ENCODE measurements at places on chromosomes 4 and X.

GRCh38 chr4:155544547-155544946, 122.1 kb upstream of the GUCY1A1 start:
- DNase-seq = no peak

GRCh38 chrX:21047034-21047455, 327.2 kb upstream of the CNKSR2 start:
- DNase-seq = no peak

- DNase-seq = peak; percentile 42
These were observed 33.6 kb downstream of the ELOVL6 start for GRCh38 chr4:110164856-110165255.

GRCh38 chr4:106986486-106986885, 49.6 kb downstream of the DKK2 start:
- DNase-seq = no peak

DNA sequence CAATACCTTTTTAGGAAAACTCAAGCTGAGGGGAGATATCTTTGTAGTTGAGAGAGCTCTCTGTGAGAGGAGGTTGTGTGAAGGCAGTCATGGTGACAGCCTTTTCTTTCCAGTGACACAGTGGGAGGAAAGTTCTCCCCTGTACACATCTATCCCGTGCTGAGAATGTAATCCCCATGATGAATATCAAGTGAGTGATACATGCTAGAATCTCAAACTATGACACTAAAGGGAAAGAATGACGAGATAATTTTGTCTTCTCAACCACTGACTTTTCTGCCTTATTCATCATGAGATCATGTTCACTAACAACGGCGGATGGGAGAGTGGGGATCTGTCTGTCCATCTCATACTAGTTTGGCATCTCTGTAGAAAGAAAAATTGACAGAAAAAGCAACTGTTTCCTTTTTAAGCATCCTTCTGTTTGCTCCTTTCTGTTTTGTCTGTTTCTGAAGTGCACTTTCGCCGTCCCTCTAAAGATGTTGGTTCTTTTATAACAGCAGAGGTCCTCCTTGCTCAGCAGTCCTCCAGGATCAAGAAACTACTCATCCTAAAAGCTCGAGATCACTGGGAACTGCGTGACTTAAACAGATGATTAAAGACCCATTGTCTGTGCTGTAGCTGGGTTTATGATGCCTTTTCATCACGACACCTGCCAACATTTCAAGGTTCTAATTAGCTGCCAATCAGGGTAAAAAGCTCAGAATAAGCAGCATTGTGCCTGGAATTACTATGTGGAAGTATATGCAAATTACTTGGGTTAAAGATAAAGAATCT, 137.6 kb downstream of the DCK start:
- no peak for DNase-seq

DNA sequence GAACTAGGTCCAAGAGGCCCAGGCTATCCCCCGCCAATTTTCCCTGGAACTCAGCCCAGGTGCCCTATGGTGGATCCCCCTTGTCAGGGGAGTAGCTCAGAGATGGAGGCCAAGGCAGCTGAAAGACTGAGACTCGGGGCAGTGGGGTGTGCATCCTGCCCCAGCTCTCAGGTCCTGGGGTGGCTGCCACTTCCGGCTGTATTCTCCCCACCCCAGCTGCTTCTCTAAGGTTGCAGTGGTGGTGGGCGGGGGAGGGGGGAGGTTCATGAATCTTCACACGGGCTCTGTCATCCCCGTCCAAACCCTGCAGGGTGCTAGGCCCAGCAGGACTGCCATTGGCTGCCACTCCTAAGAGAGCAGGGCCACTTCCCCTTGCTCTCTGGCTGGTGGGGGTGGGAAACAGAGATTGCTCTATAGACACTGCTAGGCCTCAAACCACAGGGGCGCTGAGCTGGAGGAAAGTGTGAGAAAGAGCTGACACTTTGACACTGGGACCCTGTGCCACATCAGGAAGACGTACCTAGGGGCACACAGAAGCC, 1.5 kb downstream of the SASH3 start:
- peak; percentile 89 for DNase-seq

- no peak for DNase-seq
These were observed 9.0 kb downstream of the PDGFC start for GRCh38 chr4:156962528-156962974.

DNA sequence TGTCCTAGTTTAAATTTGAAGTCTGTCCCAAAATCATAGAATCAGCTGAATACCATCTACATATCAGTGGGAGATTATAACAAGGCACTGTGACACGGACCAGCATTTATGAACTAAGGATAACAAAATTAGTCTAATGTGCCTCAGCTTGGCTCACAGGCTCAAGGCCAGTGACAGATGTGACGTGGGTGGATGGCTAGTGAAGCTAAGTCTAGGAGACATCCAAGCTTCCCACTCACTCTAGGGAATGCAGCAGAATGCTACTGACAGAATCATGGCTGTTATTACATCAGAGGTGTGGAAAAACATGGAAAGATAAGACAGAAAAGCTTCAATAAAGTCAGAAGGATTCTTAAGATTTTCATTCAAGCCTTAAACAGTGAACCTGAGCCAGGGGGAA, 329.9 kb downstream of the NAF1 start:
- no peak for DNase-seq

- DNase-seq = no peak
These were observed 85.9 kb downstream of the OTC start for GRCh38 chrX:38438321-38438720.

GRCh38 chr4:140136509-140136908, 17.5 kb downstream of the MAML3 start:
- no peak for DNase-seq

- no peak for DNase-seq
These were observed 34.5 kb downstream of the SPINK2 start for GRCh38 chr4:56786955-56787354.

GRCh38 chr4:185921583-185922555, 109.9 kb upstream of the SORBS2 start:
- no peak for DNase-seq

GRCh38 chrX:108664701-108665100, 71.7 kb downstream of the IRS4 start:
- DNase-seq = no peak

- DNase-seq = no peak
These were observed 93.0 kb downstream of the IL13RA2 start for GRCh38 chrX:114924423-114924822.

GRCh38 chr4:102563000-102563399, 61.8 kb downstream of the NFKB1 start:
- DNase-seq = no peak

DNA sequence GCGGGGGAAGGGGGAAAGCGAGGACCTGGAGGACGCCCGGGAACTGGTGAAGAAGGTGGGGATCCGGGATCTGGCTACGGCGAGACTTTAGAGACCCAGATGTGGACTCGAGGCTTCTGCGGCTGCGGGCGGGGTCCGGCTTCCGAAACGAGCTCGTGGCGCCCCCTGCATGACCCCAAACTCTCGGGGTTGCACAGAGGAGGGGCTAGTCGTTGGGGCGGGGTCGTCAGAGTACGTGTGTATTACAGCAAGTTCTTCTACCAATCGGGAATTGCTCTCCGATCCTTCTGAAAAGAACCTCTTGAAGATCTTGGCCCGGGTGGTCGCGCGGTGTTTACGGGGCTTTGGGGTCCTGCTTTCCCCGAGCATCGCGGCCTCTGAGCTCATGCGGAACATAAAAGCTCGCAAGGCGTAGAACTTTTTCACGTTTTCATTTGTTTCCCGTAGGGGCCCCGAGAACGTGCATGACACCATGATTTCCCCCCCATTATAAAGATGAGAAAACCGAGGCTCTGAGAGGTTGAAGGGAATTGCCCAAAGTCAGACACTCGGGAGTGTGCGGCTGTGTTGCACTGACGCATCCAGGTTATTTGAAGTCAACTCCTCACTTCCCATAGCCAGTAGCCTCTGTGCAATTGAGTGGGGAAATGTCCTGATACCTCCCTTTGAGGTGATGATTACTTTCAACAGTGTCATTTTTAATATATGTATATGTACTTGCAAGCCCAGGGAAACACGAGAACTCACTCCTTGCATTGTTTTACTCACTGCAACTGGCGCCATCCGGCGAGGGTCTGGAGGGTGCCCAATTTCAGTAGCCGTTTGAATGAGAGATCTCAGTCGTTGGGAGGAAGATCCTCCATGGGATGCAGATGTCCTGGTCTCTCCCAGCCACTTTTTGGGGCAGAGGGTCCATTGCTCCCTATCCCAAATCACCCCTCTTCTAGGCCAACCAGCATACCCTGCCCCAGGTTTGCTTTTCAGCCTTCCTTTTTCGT, at the start of gene BEND4:
BEND4 (minus strand) TSS at position 149 of the 998 bp plus-strand sequence. CDS start 512 bp downstream, outside the sequence.
- no peak for DNase-seq

GRCh38 chr4:40245550-40245949, 48.7 kb downstream of the RHOH start:
- no peak for DNase-seq

DNA sequence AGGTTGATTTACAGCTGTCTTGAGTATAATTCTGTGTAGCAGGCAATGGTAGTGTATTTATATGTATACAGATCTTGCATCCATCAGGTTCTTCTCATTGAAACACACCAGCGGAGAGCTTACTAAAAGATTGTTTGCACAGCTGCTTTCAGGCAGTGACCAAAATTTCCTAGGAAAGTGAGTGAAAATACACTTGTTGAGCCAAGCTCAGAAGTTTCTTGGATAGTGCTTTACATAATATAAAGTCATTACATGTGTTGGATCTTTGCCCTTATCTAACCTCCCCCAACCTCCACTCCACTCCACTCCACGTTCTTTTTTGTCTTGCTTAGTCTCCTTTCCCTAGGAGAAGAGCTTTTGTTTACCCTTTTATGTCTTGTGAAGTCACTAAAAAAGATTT, 34.1 kb downstream of the CNKSR2 start:
- DNase-seq = no peak

DNA sequence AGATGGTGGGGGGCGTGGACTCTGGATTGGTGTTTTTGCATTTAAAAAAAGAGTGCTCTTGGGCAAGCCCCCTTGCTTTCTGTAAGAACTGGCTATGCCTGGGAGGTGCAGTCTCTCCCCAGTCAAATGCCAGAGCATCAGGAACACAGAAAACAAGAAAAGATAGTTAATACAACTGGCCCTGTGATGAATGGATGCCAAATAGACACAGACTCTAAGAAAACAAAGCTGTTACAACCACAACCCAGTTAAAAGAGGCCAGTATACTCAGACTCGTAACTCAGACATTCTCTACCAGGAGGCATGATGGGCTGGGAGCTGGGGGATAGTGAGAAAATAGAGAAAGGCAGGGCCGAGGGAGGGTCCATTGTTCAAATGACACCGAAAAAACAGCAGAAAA, 32.5 kb upstream of the C1QTNF7 start:
- DNase-seq = no peak

DNA sequence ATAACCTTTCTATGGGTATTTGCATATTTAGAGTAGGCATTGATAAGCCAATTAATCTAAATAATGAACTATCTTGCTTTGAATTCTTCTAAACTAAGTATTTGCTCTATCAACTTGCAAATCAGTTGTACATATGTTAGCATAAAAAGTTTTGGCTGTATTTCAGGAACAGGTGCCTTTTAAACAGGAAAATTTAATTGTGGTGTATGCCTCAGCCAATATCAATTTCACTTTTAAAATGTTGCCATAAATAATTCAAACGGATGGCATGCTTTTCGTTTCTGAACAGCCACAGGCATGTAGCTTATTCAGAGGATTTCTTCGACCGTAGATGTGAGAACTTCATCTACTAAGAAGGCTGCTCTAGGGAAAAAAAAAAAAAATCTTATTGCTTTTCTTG, 99.9 kb downstream of the DCLK2 start:
- no peak for DNase-seq

- no peak for DNase-seq
These were observed 639.9 kb downstream of the SPOCK3 start for GRCh38 chr4:166594326-166594946.

- no peak for DNase-seq
These were observed 29.8 kb downstream of the CD99L2 start for GRCh38 chrX:150868625-150869024.

- DNase-seq = no peak
These were observed 25.7 kb upstream of the COX7B2 start for GRCh38 chr4:46934726-46935125.

GRCh38 chrX:10833299-10834169, 213.1 kb upstream of the MID1 start:
- no peak for DNase-seq

DNA sequence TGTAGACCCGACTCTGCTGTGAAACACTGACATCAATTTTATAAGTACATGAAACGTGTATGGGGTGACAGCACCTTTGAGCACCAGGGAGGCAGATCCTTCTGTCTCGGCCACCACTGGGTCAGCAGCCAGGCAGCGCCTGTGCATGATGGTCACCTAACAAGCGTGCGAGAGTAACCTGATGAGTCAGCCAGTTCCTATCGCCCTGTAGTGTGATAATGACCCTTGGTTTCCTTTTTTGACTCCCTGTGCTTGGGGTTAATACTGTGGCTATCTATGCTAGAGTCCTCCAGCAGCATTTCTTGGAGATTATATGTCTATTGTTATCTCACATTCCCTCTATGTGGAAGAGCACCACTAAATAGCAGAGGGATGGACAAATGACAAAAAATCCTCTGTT, 101.6 kb downstream of the NPNT start:
- DNase-seq = no peak

GRCh38 chr4:108342325-108342970, 173.7 kb upstream of the LEF1 start:
- peak; percentile 62 for DNase-seq

GRCh38 chrX:11111947-11112346, 815 bp downstream of the HCCS start:
- DNase-seq = peak; percentile 20

DNA sequence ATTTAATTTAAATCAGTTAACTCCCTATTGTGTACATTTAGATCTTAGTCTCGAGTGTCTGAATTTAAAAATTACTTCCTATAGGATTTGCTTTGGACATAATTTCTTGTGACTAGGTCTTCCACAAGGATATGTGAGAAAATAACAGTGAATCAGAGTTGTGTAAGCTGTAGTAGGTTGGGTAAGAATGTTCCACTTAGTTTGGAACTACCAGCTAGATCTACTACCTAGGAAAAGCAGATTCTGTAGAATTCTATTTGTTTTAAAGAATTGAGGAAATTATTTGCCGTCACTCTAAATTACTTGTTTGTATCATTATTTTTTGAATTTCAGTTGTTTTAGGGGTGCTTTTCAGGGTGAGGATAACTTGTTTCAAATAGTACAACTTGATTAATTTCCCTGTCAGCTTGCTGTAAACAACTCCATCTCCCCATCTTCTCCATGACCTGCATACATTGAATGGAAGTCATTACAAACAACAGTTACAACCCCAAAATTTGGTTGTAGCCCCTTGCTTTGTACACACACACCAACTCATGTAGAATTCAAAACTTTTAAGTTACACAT, 1.3 kb downstream of the MTHFD2L start:
- no peak for DNase-seq
